ENCODE measurements at places on chromosomes 2 and 18. TPM values are rescaled to one million over a fixed set of nuclear protein-coding genes. Genes with fewer than 3 reads are reported as not detected.

DNA sequence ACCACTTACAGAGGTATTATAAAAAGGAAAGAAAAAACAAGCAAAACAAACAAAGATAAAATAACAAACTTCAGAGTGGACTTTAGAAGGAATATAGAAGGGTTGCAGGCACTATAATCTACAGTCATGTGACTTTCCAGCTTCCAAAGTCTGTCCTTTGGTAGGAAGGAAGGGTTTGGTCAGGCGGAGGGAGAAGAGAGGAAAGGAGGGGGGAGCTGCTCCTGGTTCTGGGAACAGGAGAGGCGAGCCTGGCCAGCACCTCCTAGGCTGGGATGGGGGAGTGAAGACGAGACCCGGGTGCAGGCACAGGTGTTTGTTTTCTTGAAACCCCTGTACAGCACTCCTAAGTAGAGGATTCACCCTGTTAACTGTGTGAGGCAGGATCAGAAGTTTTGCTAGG is 53.8 kb upstream of the GATA6 start:
- no peak for DNase-seq

- peak; percentile 15 for DNase-seq
Measured at GRCh38 chr2:29420999-29421782, 306.0 kb downstream of the CLIP4 start.

DNA sequence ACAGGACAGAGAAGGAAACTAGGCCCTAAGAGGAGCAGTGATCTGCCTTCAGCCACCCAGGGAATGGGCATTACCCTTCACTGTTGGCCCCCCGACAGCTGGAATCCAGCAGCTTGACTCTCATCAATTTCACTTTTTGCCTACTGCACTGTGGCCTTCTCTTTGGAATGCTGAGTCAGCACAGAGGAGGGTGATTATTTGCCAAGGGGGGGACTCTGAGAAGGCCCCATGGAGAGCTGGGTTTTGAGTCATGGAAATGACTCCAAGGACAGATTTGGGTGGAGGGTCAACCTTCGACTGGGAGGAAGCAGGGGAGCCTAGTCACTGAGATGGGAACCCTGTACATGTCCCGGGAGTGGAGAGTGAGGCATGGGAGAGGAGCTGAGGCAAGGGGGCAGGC is 38.1 kb upstream of the NTSR2 start:
- DNase-seq: peak; percentile 38

Gene HDLBP
- total RNA-seq: 258 TPM

GRCh38 chr2:235044501-235045271 is 92.9 kb downstream of the SH3BP4 start:
- DNase-seq: no peak

GRCh38 chr2:43538034-43538670 is 57.7 kb downstream of the THADA start:
- DNase-seq: no peak

DNA sequence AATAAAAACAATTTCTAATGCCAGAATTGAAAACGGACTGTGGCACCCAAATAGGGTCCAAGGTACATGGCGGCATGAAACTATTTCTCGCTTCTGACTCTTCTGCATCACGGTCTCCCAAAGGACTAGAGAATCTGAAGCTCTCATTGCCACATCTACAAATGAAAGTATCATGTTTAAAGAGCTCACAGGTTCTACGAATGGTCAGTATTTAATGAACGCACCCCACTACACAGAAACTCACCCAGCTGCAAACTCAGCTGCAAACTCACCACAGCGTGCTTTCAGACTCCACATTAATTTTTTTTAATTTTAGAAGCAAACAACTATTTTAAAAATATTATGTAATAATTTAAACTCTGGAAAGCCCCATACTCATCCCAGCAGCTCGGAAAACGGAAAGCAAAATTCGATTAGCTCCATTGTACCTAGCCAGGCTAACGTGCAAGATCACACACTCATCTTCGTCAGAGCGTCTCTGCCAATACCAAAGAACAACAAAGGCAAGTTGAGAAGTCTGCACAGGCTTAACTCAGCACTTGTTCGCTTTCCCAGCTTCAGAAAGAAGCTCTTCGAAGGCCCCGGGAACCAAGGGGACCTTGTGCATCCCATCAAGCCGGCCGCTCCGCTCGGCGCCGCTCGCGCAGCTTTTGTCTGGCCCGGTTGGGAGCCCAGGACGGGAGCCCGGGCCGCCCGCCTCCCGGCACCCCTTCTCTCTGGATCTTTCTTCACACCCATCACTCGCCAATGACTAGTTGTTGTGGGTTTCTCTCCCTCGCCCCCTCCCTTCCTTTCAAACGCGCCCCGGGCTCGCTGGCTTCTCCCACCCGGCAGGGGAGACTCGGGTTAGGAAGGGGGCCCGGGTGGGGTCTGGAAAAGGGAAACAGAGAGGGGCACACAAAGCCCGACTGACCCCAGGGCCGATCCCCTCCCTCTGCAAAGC is 785 bp downstream of the CLASP1 start:
- DNase-seq: peak; percentile 43

Gene CPO
- not detected for total RNA-seq

All from Daoy (cell line).